ENCODE measurements at places on chromosomes 1 and 21.

DNA sequence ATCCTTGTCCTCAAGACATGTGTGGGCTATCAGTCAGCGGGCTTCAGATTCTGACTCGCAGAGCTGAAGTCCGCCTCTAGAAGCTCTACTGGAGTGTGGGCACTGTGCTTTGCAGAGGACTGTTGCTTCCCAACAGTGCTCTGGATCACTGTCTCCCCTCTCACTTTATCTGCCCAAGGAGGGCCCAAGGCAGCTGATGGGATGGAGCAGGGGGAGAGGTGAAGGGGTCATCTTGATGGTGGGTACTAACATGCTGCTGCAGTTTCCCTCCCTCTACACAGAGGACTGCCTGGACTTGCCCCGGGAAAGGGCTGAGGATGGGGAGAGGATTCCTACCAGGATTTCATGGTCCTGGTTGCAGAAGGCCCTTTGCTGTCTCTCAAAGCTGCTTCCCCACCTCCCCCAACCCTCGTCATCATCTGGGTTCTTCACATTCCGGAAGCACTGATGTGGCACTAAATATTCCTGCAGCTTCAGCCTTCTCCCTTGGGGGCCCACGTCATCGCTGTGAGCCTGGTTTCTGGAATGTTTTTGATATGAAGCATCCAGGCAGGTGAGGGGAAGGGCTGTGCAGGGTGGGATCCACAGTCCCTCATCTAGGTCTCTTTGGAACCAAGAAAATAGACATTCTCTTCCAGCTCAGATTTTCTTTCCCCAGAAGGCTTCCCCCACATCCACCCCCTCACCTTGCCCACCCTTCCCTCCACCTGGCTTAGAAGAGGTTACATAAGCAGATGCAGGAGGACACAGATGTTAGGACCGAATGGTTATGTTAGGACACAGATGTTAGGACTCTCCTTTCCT lies 23.2 kb downstream of the NUAK2 start:
- DNase-seq = no peak

DNA sequence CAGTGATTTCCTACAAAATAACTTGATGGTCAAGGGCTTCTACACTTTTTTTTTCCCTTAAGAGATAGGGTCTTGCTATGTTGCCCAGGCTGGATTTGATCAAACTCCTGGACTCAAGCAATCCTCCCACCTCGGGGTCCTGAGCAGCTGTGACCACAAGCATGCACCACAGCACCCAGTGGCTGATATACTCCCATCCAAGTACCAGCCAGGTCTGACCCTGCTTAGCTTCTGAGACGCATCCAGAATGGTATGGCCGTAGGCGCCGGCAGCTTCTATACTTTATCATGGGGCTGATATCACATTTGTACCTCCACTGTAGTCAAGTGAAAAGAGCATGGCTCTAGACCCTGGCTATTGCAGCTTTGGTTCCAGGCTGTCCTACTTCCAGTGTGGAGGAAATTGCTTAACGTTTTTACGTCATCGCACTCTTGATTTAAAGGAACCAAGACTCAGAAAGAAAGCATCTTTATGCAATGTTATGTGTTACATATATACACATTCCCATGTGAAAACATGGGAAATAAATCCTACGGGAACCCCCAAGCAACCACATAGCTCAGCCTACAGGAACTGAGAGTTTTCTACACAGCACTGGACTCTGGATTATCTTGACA lies 39.5 kb downstream of the PDPN start:
- no peak for DNase-seq

- no peak for DNase-seq
Measured at GRCh38 chr1:229445828-229446227, 11.9 kb upstream of the ACTA1 start.

GRCh38 chr1:213154056-213154685 lies 103.1 kb downstream of the RPS6KC1 start:
- no peak for DNase-seq

DNA sequence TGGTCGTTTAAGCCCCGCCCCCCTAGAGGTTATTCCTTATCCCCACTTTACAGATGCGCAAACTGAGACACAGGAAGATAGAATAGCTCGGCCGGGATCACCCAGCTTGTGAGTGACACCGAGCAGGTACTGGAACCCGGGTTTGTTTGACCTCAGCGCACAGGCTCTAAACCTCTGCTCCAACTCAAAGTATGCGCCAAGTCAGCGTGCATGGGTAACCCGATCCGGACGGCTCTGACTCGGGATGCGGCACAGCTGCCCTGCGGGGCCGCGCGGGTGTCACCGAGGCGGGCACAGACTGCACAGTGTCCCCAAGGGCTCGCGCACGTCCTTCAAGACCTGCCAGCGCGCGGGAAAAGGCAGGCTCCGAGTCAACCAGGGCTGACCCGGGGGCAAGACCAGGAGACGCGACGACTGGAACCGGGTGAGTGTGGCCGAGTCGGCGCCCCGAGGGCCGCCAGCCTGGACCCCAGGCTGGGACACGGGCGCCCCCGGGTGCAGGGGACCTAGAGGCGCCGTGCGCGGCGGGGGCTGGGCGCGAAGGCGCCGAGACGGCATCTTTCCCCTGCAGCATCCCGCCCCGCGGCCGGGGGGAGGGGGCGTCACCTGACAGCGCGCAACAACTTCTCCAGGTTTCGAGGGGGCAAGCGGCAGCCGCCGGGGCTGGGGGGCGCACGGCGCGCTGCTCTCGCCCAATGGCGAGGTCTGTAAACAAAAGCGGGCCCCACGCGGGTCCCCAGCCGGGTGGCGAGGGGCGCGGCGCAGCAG lies 101.9 kb upstream of the SOD1 start:
- DNase-seq = no peak

DNA sequence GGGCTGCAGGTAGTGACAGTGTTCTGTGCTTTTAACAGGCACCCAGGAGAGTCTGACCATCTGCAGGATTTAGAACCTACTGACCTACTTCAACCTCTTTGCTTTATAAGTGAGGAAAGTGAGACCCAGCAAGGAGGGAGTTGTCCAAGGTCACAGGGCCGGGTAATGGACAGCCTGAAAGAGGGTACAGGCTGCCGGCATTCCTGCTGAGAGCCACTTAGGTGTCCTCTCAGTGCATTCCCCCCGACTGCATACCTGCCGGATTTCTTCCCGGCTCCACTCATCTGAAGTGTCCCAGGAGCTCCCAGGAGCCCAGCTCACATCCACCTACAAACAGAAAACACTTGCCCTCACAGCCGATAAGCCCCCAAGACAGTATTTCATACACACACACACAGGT lies 13.9 kb downstream of the PHLDA3 start:
- DNase-seq = no peak

- DNase-seq = no peak
Measured at GRCh38 chr1:178021950-178022349, 52.1 kb upstream of the SEC16B start.

DNA sequence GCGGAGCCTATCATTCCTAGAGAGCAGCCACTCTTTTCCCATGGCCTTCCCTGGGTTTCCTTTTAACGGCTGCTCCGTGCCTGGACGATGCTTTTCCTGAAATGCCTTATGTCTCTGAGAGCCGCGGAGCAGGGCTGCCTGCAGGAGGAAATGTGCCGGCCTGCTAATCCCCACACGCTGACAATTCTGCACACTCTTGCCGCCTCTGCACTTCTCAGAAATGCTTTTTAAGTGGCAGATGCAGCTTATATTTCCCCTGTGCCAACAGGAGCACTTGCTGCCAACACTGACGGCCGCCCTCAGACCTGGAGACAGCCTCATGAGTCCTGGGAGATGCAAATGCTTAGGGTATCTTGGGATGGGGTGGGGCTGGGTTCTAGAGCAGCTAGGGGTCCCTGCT lies 253.2 kb downstream of the GRIK3 start:
- no peak for DNase-seq

DNA sequence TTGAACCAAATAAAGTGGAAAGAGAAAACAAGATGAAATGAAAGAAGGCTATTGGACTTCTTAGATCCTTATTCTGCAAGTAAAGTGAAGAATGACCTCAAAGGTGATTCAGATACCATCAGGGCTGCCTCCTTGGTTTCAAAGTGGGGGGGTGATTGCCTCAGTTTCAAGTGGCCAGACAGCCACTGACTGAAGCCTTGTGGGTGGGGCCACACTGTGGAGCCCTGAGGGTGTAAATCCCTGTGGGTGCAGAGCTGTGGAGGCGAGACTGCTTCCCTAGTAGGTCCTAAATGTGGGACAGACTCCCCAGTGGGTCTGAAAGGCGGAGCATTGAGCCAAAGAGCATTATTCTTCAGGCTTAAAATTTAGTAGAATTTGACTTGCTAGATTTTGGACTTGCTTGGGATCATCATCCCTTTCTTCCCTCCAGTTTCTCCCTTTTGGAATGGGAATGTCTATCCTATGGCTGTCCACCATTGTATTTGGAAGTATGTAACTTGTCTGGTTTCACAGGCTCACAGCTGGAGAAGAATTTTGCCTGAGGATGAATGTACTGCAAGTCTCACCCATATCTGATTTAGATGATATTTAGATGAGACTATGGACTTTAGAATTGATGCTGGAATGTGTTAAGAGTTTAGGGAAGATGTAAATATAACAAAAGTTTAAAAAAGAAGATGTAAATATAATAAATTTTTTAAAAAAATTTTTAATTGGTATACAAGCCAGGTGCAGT lies 71.6 kb upstream of the SOX13 start:
- DNase-seq = no peak

DNA sequence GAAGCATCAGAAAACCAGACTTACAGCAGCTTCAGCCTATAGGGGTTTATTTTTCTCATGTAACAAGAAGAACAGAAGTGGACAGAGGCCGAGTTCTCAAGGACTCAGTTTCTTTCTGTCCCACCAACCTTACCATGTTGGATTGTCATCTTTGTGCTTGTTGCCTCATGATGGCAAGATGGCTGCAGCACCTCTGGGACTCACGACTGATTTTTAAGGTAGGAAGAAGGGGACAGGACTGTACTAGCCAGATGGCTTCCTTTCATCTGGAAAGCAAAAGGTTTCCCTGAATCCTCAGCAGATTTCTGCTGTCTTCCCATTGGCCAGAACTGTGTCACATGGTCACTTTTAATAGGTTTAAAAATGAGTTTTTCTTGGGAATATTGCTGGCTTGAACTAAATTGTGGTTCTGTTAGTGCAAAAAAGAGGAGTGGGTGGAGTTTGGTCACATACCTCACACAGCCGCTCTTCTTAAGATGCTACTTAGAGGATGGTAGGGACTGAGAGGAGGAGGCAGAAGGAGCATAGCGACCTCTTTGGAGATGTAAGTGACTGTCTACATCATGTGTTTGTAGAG lies 48.1 kb upstream of the ENAH start:
- no peak for DNase-seq

GRCh38 chr1:231419738-231420298 lies 2.3 kb downstream of the EGLN1 start:
- no peak for DNase-seq

- DNase-seq = no peak
Measured at GRCh38 chr21:16423921-16424320, 694.1 kb downstream of the USP25 start.

- no peak for DNase-seq
Measured at GRCh38 chr1:103489935-103490334, 35.6 kb upstream of the RNPC3 start.

DNA sequence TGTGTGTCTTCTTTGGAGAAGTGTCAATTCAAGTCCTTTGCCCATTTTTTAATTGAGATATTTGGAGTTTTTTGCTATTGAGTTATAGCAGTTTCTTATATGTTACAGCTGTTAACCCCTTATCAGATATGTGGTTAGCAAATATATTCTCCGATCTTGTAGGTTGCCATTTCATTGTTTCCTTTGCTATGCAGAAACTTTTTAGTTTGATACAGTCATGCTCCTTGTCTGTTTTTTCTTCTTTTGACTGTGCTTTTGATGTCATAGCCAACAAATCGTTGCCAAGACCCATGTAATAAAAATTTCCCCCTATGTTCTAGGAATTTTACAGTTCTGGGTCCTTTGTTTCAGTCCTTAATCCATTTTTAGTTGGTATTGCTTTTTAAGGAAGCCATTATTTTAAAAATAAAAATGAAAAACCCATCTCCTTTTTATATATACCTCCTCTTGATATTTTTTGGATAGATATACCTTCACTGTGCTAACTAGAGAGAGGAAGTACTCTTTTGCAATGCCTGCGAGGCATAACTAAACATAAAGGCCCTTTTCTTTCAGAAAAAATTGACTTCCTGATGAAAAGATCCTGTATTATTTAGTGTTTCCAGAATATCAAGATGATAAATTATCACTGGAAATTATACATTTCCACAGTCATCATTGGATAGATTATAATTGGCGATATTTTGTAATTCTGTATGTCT lies 127.8 kb downstream of the HS2ST1 start:
- DNase-seq = no peak

- DNase-seq = no peak
Measured at GRCh38 chr1:202237052-202237451, 43.5 kb downstream of the LGR6 start.

DNA sequence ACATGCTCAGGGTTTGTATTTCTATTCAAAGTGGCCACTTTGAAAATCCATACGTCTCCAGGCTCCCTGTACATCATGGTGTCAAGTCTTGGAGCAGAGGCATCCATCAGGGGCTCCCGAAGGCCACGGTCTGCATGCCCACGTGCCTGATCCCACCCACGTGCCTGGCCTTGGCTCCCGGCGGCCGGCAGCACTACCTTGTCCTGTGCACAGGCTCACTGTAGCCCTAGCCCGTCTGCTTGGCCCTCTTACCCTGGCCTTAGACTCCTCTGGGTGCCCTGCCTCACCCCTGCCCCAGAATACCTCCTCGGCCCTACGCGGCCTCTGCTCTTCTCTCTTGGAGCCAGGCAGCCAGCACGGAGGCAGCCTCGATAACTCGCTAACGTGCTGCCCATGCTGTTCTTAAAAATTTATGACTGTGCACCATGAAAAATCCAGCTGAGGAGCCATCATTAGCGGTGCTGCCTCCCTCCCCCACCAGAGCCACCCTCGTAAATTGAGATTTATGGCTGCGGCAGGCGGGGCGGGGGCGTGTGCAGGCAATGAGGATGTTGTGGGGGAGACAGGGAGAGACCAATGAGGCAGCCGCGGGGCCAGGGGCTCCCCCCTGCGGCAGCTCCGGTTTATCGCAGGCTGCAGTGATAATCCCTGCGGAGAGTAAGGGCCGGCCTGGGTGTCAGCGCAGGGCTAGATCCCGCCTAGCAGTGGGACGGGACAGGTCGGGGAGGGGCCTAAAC lies 24.6 kb downstream of the DMAP1 start:
- DNase-seq = no peak

DNA sequence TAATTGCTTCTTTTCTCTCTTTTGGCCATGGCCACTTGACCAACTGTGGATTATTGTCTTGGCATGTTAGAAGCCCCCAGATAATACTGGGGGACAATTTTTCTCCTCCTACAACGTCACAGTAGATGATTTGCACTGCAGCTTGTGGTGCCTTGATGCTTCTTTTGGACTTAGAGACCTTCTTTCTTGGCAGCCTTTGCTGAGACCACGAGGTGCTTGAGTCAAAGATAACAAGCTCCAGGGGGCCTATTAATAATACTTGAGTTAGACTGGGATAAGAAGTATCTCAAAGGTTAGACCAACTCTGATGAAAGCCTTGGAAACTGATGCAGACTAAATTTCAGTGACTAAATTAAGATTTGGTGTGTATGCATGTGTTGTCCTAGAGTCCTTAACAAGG lies 3.2 kb downstream of the PPP1R12B start:
- DNase-seq = no peak

DNA sequence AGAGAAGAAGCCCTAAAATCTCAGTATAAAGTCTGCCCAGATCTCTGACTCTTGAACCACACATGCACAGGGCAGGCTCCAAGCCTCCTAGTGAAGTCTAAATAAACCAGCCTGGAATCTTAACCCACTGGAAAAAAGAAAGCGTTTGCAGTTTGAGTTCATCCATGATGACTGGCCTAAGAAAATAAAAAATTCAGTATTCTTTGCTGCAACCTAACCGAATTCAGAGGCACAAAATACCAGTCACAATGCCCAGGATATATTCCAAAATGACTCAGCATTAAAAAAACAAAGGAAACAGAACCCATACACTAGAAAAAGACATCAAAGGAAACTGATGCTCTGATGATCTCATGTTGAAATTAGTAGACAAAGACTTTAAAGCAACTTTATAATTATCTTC lies 269.2 kb downstream of the SDCCAG8 start:
- no peak for DNase-seq

Measured in esophagus squamous epithelium (tissue), 5 donors.